ENCODE measurements at places on chromosomes 2 and 18.

GRCh38 chr18:50424877-50425690 is 50.2 kb downstream of the SKA1 start:
- no peak for DNase-seq

- DNase-seq, result no peak
These were observed 66.4 kb downstream of the NEDD4L start for GRCh38 chr18:58110398-58110797.

- no peak for DNase-seq
These were observed 1.1 kb upstream of the MAT2A start for GRCh38 chr2:85537600-85538506.

- DNase-seq, result no peak
These were observed 128.5 kb downstream of the EN1 start for GRCh38 chr2:118718921-118719320.

- DNase-seq, result no peak
These were observed 125.4 kb upstream of the MYCN start for GRCh38 chr2:15814946-15815345.

DNA sequence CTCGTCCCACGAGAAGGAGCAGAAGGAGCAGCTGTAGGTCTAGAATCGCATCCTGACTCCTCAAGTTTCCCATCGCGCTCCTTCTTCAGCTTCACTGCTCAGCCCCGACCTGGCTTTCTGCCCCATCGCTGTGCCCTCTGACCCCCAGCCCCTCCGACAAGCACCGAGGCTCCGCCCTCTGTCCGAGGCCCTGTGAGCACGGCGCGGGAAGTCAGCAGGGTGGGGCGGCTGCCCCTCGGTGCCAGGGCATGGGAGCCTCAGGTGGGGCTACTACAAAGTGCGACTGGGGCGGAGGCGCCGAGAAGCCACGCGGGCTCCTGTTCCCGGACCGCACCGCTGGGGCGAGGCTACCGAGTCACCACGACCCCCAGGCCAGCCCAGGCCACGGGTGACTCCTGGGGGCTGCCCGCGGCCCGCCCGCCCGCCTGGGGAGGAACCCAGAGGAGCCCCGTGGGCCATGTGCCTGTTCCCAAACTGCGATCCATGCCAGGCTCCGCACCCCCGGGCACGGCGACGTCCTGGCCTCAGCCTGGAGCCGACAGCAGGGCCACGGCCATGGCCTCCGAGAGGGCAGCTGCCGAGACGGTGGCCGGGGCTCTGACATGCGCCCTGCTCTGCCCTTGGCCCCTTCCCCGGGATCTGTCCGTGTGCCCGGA is 36.6 kb upstream of the ID2 start:
- DNase-seq, result no peak

DNA sequence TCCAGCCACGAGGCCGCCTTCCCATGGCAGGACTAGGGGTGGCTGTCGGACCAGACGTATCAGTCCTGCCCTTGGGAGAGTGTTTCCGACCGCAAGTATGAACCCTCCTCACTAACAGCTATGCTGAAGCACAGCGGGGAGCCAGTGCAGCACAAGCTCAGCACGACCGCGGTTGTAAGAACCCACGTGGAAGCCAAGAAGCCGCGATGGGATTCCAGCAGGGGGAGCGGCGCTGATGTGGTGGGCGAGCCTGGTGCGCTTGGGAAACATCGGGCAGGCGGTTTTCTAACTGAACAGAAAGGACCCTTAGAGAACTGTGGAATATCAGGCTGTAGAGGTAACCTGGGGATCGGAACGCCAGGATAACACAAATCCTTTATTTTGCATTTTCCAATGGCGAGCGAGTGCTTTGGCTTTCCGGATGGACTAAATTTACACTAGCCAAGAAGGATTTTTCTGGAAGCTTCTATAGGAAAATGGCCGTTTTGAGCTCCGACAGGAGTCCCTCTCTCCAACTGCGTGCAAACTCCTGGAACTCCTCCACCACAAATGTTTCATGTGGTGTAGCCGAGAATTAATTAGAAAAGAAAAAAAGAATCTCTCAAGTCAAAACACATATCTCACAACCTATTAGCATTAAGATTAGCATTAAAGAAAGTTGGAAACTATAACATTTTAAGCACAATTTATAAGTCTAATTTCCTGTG is 132.0 kb upstream of the MYCN start:
- no peak for DNase-seq

- no peak for DNase-seq
These were observed 420.3 kb upstream of the CHAC2 start for GRCh38 chr2:53347269-53347668.
